Large intestine (tissue), 12 donors: ENCODE measurements at places on chromosomes 13 and 19.

GRCh38 chr13:101265934-101266333, 150.4 kb downstream of the NALCN start:
- no peak for DNase-seq

DNA sequence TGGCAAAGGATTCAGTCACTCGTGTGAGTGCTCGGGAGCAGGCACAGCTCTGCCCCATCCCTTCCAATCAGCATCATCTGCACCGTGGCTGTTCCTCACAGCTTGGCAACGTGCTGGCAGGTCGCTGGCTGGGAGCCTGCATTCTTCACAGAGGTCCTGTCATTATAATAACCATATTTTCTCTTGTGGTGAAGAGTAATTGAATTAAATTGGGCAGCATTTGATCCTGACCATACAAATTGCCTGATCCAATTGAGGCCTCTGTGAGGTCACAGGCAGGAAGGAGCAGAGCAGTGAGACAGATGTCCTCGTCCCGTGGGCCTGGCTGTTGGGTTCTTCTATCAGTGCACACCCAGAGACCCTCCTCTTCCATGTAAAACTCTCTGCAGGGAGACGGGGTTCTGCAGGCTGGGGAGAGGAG, 407.8 kb downstream of the COG6 start:
- no peak for DNase-seq

DNA sequence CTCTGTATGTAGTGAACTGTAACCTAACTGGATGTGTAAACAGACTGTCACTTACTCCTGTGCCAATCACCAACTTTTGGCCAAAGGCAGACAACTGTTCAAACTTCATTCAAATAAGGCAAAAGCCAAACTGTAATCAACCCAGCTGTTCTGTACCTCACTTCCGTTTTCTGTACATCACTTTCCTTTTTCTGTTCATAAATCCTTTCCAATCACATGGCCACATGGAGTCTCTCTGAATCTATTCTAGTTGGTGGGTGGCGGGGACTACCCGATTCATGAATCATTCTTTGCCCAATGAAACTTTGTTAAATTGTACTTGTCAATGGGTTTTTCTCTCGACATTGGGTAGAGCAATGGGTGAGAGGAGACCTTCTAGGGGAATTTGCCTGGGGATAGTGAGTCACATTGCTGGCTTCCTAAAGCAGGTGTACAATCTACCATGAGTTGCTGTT, 178.3 kb upstream of the RFC3 start:
- no peak for DNase-seq

GRCh38 chr19:31591258-31591657, 242.0 kb upstream of the TSHZ3 start:
- no peak for DNase-seq

GRCh38 chr19:18013210-18014111, 5.5 kb downstream of the ARRDC2 start:
- DNase-seq: peak; percentile 82

GRCh38 chr13:102012299-102013293, 389.3 kb downstream of the FGF14 start:
- DNase-seq: no peak

- no peak for DNase-seq
Measured at GRCh38 chr13:26382366-26382765, 128.4 kb downstream of the CDK8 start.

GRCh38 chr19:33957804-33958203, 161.1 kb downstream of the KCTD15 start:
- no peak for DNase-seq

DNA sequence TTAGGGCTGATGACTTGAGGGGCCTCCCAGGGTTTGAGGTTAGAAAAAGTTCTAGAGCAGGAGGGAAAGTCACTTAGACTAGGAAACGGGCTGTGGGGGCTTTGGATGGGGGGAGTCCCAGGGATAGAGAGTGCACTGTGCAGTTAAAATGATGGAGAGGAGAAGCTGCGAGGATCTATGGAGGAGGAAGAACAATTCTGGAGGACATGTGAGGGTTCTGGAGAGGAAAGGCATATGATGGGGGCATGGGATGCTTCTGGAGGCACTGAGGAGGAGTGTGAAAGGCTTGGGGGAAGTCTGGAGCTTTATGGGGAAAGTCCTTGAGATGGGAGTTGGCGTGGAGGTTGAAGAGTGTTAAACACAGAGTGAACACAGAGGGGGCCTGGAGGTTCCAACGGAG, 2.2 kb downstream of the KCNC3 start:
- no peak for DNase-seq

GRCh38 chr19:30437869-30438268, 65.7 kb downstream of the ZNF536 start:
- DNase-seq: no peak

GRCh38 chr13:19927117-19927748, 31.3 kb upstream of the ZMYM2 start:
- no peak for DNase-seq

GRCh38 chr13:91891141-91891540, 492.7 kb downstream of the GPC5 start:
- DNase-seq: no peak

- DNase-seq: no peak
Measured at GRCh38 chr19:5623397-5624017, 624 bp downstream of the SAFB start.

GRCh38 chr13:49540552-49540951, 44.8 kb downstream of the PHF11 start:
- DNase-seq: no peak
